NCI-H460 (cell line): ENCODE measurements at places on chromosomes 5 and 9. TPM values are rescaled to one million over a fixed set of nuclear protein-coding genes. Genes with fewer than 3 reads are reported as not detected.

MEGF10 gene
- total RNA-seq, result 0.02 TPM in 1 of 2 replicates, not detected in the other

- no peak for DNase-seq
Observed at GRCh38 chr9:93479726-93480125, 26.3 kb upstream of the FAM120AOS start.

GRCh38 chr5:10674582-10674981 is 86.5 kb downstream of the DAP start:
- no peak for DNase-seq

GRCh38 chr5:164351245-164351834 is 845.9 kb downstream of the MAT2B start:
- no peak for DNase-seq

DNA sequence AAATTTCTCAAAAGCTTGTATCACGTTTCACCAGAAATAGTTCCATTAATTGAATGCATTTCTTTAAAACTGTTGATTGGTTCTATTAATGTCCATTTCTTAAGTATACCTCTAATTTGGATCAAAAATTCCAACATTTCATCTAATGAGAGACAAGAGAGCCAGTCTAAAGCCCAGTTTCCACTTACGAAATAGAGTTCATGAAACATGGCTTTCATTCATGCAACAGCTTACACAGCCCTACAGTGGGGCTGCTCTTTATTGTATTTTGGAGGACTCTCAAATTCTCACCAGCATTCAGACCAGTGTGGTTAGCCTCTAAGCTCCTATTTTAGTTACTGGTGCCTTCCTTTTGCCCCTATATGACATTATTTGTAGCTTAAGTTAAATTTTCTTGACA is 566.9 kb upstream of the RGMB start:
- no peak for DNase-seq
